Stimulated activated CD4-positive, alpha-beta T cell treated with anti-CD3 and anti-CD28 coated beads, Interleukin-1b, Interleukin-23, amount 100 ng/mL, for 1 hour (primary cell): ENCODE measurements at places on chromosomes 2 and 18.

GRCh38 chr2:208415255-208415654, 8.7 kb downstream of the PTH2R start:
- no peak for DNase-seq

DNA sequence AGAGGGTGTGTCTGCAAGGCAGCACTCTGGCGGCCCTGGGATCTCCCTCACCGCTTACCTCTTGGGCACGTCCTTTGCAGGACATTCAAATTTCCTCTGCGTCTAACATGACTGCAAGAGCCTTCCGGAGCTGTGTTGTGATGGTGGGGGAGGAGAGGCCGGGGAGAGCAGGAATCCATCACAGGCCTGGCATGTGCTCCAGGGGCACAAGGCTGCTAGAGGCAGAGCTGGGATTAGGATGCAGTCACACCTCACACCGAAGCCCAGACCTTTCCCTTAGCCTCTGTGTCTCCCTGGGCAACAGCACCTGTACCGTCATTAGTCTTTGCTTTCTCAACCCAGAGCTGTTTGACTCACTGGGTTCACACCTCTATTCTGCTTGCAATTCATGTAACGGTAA, 111.3 kb downstream of the CMPK2 start:
- no peak for DNase-seq

DNA sequence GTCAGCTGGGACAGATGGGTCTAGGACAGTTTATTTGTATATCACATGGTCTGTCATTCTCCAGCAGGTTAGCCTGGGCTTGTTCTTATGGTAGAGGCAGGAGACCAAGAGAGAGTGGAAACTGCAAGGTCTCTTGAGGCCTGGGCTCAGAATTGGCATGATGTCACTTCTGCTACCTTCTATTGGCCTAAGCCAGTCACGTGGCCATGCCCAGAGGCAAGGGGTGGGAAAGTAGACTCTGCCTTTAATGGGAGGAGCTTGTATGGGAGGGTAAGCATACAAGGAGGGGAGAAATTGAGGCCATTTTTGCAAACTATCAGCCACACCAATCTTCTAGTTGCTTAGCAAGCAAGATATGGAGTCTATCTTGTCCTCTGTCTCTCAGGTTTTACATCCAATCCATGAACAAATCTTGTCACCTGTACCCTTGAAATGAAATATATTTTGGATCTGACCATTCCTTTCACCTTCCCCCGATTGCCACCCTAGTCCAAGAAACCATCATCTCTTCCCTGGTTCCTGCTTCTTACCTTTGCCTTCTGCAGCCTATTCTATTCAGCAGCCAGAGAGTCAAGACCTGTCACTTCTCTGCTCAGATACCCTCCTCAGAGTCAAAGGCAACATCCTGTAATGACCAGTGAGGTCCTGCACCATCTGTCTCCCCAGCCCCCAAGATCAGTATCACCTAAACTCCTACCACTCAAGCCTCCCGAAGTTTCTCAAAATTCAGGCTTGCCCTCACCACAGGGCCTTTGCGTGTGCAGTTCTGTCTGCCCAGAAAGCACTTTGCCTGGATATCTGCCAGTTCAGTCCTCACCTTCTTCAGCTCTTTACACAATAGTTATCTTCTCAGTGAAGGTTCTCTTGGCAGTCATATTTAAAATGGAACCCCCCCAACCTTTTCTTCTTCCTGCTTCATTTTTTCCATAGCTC, 240.0 kb downstream of the LOXHD1 start:
- no peak for DNase-seq

- DNase-seq, result no peak
These were observed 25.4 kb downstream of the FAM98A start for GRCh38 chr2:33573657-33574056.

DNA sequence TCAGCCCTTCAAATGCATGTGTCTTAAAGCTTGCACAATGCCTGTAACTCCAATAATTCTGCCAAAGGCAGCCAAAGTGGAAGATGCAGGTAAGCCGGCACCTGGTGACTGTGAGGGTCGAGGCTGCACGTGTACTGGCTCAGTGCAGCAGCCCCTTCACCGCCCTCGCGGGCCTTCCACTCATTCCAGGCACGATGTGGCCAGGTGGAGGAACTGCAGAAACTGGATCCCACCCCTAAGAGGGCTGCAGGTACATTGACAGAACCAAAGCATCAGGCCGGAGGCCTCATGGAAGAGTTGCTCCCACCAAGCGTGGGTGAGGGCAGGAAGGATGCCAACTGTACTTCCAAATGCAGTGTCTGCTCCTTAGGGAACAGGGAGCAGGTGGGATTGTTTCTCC, 253.4 kb downstream of the HDAC4 start:
- no peak for DNase-seq

DNA sequence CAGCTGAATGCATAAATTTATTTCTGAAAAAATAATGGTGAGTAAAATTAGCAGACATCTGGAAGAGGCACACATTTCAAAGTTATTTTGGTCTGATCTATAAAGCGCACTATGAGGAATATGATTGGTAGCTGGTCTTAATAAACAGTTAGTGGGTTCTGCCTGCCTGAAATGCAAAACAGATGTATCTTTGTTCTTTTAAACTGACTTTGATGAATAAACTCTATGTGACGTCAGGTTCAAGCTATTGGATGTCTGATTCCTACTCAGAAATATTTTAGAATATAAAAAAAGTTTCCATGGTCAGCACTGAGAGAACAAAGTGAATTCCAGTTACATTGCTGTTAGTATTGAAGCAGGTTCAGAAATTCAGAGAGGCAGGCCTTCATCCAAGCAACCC, 136.4 kb downstream of the TPGS2 start:
- DNase-seq, result no peak

DNA sequence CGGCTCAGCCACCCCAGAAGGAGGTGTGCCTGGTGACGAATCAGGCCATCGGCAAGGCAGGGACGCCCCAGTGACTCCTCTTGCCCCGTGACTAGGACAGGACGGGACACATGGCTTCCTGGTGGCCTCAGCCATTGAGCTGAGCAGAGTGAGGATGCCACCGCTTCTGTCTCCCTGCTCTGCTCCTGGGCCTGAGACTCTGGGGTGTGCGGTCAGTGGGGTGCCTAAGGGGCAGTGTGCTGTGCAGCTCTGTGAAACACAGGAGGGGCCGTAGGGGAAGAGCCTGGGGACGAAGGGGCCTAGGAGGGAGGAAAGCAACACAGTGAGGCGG, 24.3 kb downstream of the IGFBP5 start:
- no peak for DNase-seq

DNA sequence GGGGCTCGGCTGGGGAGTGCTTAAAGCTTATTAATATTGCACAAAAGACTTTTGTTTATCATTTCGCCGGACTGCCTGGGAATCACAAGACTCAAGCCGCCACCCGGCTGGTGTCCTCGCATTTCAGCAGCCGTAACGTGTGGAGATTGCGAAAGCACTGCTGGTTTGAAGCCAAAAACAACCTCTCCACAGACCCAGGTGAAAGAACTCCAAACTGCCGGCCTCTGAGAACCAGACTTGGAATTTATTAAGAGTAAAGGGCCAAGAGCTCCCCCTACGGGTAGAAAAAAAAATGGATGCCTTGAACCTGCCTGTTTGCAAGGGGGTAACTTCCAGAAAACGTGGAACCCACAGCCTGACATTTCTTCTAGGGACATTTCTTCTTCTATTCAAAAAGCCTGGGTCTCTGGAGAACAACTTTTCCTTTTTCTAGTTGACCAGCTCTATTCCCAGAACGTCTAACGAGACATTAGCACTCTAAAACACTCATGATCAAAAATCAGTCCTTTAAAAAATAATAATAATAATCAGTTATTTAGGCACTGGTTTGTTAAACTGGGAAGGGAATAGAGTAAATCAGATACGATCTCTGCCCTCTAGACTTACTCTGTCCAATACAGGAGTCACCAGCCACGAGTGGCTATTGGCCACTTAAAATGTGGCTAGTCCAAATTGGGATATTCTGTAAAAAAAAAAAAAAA, 216.3 kb downstream of the C1D start:
- no peak for DNase-seq

GRCh38 chr2:137161250-137161649, 395.9 kb downstream of the THSD7B start:
- no peak for DNase-seq

DNA sequence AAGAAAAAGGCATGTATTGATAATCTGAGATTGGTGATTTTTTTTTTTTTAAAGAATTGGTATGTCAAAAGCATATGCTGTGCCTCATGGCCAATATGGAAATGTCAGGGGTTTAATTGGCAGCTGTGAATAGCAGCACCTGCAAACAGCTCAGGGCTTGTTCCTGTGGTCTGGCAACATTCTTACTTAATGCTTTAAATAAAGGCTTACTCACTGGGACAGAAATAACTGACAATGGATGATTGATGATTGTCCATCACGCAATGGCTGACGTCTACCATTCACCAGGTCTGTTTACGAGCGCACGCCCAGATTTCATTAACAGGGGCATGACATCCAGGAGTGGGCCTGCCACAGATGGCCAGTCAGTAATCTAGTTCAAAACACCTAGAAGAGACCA, 66.7 kb downstream of the ETAA1 start:
- DNase-seq, result no peak

DNA sequence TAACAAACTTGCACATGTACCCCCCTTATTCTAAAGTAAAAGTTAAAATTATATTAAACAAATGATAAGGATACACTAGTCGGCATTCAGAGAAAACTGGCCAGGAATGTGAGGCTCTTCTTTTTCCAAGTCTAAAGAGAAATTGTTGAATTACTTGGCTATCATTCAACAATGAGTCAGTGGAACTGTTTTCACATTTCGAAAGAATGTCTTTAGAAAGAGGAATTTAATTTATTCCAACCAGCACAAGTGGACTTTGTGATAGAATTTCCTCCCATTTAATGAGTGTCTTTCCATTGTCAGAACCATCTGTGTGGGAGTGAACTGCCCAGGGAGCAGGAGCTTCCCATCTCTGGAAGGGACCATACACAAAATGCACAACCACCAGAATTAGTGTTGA, 792.2 kb downstream of the EPHA4 start:
- DNase-seq, result no peak

DNA sequence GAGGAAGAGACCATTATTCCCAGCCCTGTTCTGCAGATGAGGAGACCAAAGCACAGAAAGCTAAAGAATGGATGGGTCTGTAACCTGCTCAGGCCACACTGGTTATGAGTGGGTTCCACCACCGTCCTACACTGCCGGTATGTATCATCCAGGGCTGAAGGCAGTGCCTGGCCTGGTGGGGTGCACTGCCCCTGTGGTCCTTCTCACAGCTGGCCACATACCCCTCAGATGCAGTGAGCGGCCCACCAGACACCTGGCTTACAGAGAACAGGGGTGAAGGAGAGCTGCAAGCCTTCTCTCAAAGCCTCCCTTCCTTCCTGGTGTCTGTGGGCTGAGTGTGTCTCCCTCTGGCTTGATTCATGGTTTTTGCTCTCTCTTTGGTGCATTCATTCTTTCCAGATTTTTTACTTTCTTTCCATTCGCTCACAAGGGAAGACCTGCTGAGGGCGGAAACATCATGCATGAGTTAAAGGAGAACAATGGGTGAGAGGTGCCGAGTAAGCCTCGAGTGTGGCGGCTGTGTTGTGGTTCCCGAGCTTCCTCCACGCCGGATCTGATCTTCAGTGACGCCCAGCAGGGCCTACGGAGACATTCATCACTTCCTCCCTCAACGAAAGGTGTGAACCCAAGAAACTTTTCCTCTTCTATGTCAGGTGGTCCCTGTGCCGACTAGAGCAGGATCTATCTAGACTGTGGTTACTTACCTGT, 62.1 kb upstream of the REL start:
- peak; percentile 75 for DNase-seq

DNA sequence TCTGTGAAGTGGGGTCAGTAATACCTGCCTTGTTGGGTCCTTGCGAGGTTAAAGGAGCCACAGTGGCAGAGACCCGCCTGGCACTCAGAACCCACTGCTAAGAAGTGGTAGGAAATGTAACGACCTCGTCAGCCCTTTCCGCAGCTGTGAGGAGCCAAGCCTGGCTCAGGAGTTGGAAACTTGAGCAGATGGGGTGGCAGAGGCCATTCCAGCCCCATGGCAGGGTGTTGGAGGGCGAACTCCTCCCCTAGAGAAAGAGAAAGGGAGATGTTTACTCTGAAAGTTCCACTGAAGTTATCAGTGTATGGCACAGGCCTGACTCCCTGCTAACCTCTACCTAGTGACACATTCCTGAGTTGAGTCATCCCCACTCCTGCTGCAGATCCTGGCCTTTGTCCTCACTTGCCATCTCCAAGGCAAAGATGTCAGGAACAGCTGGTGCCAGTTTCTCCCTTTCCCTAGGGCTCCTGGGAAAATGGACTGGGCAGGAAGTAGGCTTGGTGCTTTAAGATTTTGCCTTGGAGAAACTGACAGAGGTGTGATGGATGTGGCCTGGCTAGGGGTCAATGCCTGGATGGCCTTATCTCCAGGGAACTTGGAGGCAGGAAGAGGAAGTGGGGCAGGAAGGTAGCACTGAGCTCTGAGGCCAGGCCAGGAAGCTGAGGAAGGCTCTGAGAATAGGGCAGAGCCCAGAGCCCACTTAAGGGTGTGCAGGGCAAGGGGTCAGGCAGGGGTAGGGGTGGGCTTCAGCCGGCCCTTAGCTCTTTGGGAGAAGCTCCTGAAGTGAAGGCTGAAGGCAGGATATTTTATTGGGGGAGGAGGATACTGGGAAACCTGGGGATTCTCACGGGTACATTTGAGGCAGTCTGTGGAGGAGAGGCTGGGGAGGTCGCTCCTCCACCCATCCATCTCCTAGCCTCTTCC, 888 bp downstream of the VAMP5 start:
- DNase-seq, result no peak

- DNase-seq, result no peak
These were observed 33.3 kb downstream of the NDUFA10 start for GRCh38 chr2:239991689-239992314.

- no peak for DNase-seq
These were observed 173.3 kb upstream of the ZFP36L2 start for GRCh38 chr2:43399515-43400264.

DNA sequence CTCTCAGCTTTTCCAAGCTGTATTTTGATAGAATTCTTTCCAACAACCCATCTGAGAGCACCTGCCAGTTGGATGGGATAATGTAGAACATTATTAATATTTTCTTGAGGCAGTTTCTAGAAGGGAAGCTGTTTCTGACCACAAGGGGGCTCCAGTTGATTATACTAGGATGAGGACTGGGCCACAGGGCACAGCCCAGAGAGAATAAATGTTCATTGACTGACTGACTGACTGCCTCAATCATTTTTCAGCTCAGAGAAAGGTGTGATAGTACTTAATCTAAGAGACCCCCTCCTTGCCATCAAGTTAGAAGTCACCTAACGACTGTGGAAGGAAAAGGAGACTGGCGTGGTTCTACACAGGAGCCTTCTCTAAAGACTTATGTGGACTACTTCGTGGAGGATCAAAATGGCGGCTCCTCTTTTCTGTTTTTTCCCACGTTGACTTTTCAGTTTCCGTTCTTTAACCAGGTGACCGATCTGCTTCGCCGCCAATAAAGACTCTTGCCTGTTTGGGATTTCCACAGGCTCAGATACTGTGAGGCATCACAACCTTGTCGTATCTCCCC, 31.9 kb upstream of the CREG2 start:
- peak; percentile 37 for DNase-seq

DNA sequence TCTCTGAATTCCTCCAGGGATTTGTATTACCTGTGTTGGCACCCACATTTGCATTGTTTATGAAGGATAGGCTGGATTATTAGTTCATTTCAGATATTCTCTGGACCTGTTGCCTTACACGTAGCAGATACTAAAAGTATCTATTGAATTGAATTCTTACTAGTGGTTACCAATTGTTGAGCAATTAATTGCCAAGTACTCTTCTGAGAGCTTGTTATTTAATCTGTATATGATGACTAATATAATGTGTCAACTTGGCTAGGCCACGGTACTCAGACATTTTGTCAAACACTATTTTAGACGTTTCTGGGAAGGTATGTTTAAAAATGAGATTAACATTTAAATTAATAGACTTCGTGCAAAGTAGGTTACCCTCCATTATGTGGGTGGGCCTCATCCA, 2.5 kb upstream of the SPP2 start:
- no peak for DNase-seq

GRCh38 chr2:191577605-191578004, 100.3 kb upstream of the NABP1 start:
- DNase-seq, result no peak
